ENCODE measurements at places on chromosomes 2 and 18.
A peak's percentile ranks its signal among the peaks of the same experiment; 100 is the strongest.

GRCh38 chr18:25284861-25285550, 67.0 kb downstream of the ZNF521 start:
- peak; percentile 26 for DNase-seq

- DNase-seq: no peak
Measured at GRCh38 chr2:176192351-176192750, 3.9 kb downstream of the HOXD1 start.

DNA sequence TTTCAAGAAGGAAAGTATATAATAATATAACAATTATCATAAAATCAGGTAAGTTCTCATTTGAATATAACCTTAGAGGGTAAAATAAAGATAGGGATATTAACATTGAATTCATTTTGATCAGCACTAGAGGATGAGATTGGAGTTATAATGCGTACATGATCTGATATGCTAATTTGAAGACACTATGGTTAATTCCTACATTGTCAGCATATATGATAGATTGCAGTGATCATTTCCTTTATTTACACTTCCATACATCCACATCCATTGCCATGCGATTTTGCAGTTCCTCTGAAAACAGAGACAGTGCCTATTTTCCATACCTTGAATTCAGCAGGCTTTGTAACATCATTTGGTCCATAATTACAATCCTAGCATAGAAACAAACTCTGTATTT, 519.2 kb downstream of the CCDC85A start:
- no peak for DNase-seq

DNA sequence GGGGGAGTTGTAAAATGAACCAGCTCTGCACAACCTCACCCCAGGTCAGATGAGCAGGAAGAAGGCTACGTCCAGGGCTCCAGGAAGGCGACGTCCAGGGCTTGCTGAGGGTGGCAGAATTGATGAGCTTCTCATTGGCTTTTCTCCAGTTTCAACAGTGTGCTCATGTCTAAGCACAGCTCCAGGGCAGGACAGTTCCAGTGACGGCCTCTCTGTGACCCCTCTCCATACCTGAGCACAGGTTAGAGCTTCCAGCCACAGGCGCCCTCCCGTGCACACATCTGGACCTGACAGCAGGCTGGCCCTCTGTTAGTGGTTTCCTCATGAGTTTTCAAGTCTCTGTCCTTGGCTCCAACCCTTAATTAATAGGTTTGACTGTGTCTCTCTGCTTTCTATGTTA, 327.6 kb downstream of the ZNF516 start:
- DNase-seq: no peak

- DNase-seq: no peak
Measured at GRCh38 chr2:105747991-105748390, 3.3 kb downstream of the NCK2 start.

- DNase-seq: peak; percentile 32
Measured at GRCh38 chr2:12549641-12550040, 167.1 kb upstream of the TRIB2 start.

- DNase-seq: peak; percentile 67
Measured at GRCh38 chr18:63317982-63318888, 1.3 kb downstream of the BCL2 start.

GRCh38 chr2:189608795-189609422, 28.3 kb upstream of the SLC40A1 start:
- DNase-seq: no peak

DNA sequence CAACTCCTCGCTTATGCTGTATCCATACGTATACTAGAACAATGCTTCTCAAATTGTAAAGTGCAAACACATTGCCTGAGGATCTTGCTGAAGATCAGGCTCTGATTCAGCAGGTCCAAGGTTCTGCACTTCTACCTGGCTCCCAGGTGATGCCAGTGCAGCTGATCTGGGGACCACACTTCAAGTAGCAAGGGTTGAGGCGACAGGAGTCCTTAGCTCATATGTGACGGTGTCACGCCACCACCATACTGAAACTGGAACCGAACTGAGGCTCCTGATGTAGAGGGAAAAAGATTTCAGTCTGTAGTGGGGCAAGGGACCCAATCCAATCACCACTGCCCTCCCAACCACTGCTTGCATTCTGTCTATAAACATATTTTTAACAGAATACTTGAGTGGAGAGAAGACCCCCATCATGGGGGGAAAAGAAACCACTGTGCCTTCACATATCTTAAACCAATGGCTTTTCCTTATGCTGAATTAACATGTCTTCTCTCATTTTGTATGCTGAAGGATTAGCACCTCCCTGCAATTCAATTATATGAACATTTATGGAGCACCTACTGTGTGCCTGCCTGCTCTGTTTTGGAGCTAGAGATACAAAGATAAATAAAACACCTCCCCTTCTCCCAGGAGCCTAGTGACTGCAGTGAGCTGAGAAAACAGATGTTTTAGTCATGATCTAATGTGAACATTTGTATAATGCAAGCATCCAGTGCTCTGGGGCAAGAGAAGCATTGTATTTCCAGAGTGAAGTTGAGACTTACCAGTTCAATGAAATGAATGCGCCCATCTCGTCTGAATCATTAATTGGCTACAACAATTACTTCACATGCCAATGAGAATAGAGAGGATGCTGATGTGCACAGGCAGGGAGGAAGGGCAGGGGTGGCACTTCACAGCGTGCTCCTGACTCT, 6.6 kb upstream of the ASAP2 start:
- DNase-seq: no peak

DNA sequence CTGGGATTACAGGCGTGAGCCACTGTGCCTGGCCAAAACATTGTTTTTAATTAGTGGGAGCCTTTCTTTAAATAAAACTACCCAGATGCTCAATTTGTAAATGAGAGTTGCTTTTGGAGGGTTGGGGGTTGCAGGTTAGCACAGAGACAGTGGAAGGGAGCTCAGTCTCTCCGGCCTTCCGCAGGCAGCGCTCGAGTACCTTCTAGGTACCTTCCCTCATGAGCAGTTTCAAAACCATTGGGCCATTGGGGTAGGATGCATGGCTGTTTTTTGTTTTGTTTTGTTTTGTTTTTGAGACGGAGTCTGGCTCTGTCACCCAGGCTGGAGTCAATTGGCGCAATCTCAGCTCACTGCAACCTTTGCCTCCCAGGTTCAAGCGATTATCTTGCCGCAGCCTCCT, 19.0 kb downstream of the SLC66A3 start:
- DNase-seq: no peak

DNA sequence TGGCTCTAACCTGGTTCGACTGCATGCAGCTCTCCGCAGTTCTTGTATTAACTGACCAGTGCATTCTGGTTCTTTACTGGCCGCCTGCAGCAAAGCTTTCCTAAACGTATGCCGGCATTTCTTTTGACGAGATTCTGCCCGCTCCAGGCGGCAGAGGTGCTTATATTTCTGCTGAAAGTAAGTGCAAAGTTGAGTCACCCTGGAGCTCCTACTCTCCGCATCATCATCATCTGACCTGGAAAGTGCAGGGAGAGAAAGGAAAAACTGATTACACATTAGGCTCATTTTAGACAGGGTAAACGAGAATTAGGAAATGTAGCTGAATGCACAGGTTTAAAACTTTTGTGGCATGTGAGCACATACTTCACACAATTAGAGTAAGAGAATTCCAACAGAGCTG, 57.9 kb downstream of the INO80D start:
- no peak for DNase-seq

- DNase-seq: no peak
Measured at GRCh38 chr2:240639566-240639965, 14.3 kb downstream of the GPR35 start.

- DNase-seq: no peak
Measured at GRCh38 chr18:65326805-65327204, 424.0 kb upstream of the CDH7 start.

DNA sequence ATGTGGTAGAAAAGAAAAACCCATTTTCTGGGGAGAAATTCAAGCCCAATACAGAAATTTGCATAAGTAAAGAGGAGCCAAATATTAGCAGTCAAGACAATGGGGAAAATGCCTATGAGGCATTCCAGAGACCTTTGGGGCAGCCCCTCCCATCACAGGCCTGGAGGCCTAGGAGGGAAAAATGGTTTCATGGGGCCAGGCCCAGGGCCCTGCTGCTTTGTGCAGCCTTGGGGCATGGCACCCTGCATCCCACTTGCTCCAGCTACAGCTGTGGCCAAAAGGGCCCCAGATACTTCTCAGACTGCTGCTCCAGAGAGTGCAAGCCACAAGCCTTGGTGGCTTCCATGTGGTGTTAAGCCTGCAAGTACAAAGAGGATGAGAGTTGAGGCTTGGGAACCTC, 51.3 kb upstream of the CYP1B1 start:
- no peak for DNase-seq

DNA sequence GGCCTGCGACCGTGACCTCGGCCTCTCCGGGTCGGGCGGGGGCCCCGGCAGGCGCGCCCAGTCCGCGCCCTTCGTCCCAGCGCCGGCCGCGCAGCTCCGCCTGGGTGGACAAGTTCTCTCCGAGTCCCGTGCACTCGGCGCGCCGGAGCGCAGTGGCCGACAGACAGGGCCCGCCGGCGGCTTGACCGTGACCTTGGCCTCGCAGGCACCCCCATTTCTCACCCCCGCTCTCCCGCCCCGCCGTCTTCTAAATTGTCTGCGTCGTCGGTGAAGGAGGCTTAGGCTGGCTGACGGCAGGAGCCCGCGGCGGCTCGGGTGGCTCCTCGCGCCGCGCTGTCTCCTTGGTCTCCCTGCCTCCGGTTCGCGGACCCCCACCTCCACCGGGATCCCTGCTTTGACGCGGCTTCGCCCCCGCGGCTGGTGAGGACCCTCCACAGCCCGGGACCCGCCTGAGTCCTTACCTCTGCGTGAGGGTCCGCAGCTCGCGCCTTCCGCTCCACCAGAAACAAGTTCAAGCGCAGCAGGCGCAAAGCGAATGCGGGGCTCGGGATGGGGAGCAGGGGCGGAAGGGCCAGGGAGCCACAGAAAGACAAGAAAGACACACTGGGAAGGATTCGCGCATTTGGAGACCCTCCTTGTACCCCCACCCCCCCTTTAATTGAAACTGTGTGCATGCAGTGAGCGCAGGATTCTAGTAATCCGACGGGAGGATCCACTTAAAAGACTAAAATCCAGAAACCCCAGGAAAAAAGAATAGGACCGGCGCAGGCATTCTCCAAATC, 4.0 kb downstream of the PTGR3 start:
- peak; percentile 13 for DNase-seq

DNA sequence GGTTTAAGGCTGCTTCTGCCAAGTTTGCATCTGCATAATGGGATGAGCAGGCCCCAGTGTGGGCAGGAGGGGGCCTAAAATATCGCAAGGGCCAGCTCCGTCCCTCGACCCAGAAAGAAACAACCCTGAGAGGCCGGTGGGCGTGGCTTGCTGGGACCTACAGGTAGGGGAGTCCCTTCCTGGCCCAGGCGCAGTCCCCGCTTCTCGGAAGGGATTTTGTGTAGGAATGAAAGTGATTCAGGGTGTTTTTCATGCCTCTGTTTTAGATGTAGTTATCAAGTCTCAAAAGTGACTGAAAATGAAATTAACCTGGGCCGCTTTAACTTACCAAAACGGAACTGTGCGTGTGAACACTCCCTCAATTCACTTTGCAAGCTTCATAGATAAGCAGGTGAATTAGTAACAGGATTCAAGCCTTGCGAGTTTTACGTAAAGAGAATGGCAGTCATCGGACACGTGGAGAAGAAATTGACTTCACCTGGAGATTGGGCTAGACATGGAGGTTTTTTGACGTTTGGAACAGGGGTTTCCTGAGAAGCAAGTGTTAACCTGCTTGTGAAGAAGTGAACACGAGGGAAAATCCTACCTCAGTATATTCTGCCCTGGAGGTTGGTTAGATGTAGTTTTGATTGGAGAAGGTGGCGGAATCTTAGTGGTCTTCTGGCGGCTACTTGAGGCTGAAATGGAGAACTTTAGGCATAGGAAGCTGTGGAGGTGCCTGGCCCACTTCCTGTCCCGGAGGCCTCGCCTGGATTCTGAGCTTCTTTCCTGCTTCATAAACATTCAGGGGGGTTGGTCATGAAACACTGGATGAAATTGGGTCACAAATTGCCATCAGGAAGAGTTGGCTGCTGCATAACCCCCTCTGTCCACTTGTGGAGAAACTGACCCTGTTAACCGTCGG, 1.7 kb downstream of the NCK2 start:
- no peak for DNase-seq

DNA sequence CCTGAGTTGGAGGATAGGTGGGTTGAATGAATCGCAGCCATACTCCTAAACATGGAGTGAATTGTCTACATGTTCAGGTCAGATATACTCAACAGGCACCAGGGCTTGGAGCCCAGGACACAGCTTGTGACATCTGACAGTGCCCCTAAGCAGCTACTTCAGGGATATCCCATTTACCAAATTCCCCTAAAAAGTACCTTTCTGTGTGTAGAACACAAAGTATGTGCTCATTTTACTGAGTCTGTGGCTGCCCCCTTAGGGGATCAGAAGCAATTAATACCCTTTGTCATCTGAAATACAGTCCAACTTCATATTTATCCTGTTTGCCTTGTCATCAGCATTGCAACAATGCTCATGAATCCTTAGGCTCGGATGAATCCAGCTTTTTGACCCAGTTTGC, 20.8 kb downstream of the TNFRSF11A start:
- no peak for DNase-seq

- no peak for DNase-seq
Measured at GRCh38 chr18:75088622-75089211, 120.2 kb downstream of the PTGR3 start.

GRCh38 chr18:48202006-48202348, 207.2 kb downstream of the ZBTB7C start:
- DNase-seq: no peak

- no peak for DNase-seq
Measured at GRCh38 chr2:94622113-94622618, 249.1 kb upstream of the TEKT4 start.

GRCh38 chr18:58194028-58194427, 150.0 kb downstream of the NEDD4L start:
- DNase-seq: no peak

GRCh38 chr2:78589871-78590270, 435.6 kb upstream of the REG3G start:
- no peak for DNase-seq

DNA sequence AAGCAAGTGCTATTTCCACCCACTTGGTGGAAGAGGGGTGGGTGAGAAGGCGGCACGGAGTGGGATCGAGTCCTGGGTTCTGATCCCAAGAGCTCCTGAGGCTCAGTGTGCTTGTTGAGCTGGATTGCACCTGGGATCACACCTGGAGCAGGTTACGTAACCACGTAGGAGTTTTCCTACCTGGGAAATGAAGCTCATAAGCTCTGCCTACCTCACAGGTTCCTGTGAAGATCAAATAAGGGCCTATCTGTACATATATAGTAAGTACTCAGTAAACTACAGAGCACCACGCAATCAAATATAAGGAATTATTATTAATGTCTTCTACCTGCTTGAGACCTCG, 11.0 kb downstream of the NPC1 start:
- no peak for DNase-seq

- no peak for DNase-seq
Measured at GRCh38 chr2:133377021-133377481, 191.2 kb downstream of the NCKAP5 start.

DNA sequence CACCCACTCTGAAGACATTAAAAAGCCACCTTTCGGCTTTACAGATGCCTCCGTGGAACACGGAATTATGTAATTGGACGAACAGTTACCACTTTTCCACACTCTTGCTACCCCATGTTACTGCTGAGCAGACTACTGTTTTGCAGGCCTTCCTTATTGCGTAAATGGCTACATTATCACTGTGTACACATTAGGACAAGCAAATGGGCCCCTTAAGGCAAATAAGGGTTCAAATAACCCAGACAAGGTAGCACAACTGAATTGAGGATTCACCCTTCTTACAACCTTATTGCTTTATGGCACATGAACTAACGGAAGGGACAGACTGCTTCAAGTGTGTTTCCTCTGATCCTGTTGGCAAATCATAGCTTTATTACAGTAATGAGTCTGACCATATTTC, 832.2 kb upstream of the FANCL start:
- DNase-seq: no peak
